Fibroblast of skin of back (primary cell): ENCODE measurements at places on chromosomes 1 and 21.

GRCh38 chr1:26784023-26784871 lies 3.5 kb upstream of the PIGV start:
- DNase-seq = peak; percentile 73

DNA sequence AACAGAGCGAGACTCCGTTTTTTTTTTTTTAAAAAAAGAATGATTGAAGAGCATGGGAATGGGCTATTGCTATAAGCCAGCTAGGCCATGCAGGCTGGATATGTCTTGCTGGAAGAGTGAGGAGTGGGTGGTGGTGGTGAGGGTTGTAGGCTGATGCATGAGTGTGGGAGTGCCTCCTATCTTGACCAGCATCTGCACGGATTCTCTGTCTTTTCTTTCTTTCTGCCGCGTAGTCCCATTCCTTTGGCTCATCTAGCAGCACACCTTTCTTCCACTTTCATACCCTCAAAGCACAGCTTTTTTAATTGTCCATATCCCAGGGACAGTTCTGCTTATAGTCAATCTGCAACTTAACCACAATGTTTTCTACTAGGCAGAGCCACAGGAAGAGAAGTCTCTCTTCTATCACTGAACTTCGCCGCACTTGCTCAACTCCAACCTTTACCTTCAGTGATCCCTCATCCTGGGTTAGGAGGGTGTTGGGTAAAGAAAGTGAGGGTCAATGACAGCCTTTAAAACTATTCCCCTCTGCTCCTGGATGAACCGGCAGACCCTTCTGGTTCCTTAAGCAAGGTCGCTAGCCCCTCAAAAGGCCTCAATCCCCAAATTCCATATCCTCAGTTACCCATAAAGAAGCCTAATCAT lies 15.2 kb downstream of the ADCY10 start:
- no peak for DNase-seq

- peak; percentile 93 for DNase-seq
Observed at GRCh38 chr1:31798433-31799195, 17.2 kb downstream of the SPOCD1 start.

GRCh38 chr21:34522284-34522683 lies 10.3 kb upstream of the KCNE1 start:
- no peak for DNase-seq

- no peak for DNase-seq
Observed at GRCh38 chr1:12177156-12177998, 10.6 kb downstream of the TNFRSF1B start.

DNA sequence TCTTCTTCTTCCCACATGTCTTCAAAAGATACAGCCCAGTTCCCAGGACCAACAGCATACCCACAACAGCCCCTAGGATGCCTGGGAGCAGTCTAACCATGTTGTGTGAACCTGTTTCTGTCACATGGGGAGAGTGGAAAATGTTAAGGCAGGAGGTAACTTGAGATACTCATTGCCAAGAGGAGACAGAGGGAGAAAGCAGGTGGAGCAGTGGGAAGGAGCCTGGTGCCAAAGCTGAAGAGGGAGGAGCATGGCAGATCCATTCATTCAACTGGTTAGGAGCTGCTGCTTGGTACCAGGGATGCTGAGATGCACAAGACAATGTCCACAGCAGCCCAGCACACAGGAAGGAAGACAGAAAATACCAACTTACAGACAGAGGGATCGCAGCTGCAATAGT lies 149.8 kb upstream of the ETV3 start:
- no peak for DNase-seq

DNA sequence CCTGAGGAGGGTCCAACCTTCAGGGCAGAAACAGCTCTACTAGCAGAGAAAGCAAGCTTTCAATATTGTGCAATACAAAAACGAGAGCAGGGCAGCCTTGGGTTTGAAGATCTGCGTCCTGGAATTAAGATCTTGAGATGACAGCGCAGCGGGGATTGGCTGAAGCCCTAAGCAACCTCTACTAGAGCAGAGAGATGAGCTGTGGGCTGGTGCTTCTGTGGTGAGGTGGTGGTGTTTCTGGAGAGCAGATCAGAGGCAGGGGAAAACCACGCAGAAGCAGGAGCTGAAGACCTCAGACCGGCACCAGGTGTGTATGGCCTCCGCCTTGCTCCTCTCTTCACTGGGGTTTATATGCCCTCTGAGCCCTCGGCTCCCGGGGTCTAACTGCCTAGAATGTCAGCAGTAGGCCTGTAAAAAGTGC lies 12.5 kb downstream of the TRAF3IP3 start:
- no peak for DNase-seq

DNA sequence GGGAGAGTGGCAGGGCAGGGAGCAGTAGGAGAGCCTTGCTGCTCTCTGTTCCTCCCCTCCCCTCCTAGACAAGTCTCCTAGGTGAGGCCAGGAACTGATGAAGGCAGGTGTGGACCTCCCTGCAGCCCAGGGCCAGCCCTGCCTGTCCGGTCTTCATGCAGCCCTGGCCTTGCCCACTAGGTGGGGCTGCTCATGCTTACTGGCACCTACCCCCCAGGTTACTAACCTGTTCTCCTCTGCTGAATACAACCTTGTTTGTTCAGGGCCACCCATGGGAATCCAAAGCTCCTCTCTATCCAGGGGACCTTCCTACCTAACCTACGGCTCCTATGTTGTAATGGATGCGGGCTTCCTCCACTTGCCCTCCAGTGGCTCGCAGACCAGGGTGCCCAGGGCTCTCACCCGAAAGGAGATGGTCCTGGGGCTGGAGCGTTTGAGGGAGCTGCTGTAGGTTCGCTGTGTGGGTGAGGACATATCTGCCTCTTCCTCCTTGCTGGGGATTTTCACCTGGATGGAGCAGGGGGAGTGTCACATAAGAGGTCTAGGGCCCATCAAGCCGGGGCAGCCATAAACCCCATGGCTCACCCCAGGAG lies 7.9 kb upstream of the TNNT2 start:
- DNase-seq = peak; percentile 28

- peak; percentile 31 for DNase-seq
Observed at GRCh38 chr1:8155528-8156186, 129.5 kb upstream of the ERRFI1 start.

GRCh38 chr1:29719253-29719652 lies 482.9 kb downstream of the PTPRU start:
- DNase-seq = peak; percentile 21

- no peak for DNase-seq
Observed at GRCh38 chr1:11980676-11980972, 380 bp downstream of the MFN2 start.

DNA sequence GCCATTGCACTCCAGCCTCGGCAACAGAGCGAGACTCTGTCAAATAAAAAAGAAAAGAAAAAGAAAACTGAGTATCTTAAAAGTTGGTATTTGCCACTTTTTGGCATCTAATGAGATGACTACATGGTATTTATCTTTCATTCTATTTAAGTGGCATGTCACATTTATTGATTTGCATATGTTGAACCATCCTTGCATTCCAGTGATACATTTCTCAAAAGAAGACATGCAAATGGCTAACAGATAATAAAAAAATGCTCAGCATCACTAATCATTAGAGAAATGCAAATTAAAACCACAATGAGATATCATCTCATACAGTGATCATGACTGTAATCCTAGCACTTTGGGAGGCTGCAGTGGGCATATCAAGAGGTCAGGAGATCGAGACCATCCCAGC lies 28.1 kb downstream of the SFPQ start:
- DNase-seq = no peak

GRCh38 chr1:160488347-160489058 lies 34.6 kb downstream of the SLAMF6 start:
- no peak for DNase-seq

DNA sequence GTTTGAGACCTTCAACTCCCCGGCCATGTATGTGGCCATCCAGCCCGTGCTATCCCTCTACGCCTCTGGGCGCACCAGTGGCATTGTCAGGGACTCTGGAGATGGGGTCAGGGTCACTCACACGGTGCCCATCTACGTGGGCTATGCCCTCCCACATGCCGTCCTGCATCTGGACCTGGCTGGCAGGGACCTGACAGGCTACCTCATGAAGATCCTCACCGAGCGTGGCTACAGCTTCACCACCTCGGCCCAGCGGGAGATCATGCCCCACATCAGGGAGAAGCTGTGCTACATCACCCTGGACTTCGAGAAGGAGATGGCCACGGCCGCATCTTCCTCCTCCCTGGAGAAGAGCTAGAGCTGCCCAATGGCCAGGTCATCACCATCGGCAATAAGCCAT lies 36.5 kb upstream of the ZP4 start:
- no peak for DNase-seq

- DNase-seq = no peak
Observed at GRCh38 chr1:180603223-180603849, 28.5 kb upstream of the XPR1 start.

GRCh38 chr1:117346206-117346928 lies 20.9 kb upstream of the MAN1A2 start:
- DNase-seq = no peak

GRCh38 chr1:23562137-23562876 lies 3.0 kb upstream of the ID3 start:
- peak; percentile 99 for DNase-seq

DNA sequence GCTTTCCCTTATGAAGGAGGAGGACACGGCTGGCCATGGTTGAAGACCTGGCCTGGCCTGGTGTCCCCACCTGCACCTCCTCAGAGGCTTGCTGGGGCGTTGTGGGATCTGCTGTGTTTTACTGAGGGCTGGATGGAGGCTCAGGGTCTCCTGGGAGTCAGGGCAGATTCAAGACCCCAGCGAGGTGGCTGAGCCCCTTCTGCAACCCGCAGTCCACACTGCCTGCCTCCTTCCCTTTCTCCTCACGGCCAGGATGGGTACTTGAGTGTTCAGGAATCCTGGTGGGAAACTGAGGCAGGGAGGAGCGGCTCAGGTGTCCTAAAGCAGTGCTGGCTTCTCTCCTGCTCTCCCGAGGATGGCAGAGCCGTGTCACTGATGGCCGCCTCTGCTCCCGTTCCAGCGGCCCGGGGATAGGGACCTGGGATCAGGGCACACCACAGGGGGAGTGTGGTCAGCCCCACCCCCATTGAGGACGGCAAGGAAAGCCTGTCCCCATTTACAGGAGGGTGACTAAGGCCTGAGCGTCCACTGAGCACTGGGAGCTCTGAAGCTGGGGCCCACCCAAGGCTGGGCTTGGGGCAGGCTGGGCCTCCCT lies 47.5 kb downstream of the TRPM2 start:
- DNase-seq = no peak

DNA sequence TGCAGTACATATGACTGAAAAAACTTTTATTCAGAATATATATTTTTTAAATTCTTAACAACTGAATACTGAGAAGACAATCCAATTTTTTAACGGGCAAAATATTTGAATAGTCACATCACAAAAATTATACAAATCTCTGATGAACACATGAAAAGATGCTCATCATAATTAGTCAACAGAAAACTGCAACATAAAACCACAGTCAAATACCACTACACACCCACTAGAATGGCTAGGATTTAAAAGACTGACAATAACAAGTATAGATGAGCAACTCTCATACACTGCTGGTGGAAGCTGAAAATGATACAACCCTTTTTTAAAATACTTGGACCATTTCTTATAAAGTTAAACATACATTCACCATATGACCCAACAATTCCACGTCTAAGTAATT lies 87.7 kb upstream of the TNFSF4 start:
- DNase-seq = peak; percentile 52

DNA sequence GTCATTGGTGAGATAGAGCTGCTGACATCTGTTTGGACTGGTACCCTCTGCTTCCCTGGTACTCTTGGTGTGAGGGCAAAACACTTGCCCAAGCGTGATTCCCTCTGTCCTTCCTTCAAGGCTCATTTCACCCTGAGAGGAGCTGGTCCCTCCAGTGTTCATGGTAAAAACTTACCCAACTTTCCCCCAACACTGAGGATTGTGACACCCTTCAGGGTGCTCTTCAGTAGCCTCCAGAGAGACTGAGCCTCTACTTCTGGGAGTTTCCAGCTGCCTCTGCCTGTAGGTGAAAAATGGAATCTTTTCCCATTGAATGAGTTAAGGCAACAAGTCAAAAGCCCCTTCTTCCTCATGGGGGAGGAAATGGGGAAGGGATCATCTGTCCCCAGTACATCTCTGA lies 9.6 kb downstream of the CCDC190 start:
- no peak for DNase-seq

DNA sequence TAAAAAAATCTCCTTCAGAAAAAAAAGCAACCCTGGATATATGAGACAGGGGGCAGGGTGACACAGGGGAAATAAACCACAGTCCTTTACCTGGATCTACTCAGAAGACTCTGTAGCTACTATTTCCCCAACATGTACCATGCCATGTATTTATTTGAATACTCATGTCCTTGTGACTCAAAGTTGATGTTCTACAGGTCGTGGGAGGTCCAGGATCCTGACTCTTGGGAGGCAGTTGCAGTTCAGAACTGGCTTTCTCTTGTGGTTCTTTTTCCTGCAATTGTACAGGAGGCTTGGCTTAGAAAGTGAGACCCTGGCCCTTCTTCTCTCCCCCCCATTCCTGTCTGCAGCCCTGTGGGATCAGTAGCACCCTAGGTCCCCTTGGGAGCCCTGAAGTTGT lies 5.8 kb upstream of the IL24 start:
- no peak for DNase-seq

DNA sequence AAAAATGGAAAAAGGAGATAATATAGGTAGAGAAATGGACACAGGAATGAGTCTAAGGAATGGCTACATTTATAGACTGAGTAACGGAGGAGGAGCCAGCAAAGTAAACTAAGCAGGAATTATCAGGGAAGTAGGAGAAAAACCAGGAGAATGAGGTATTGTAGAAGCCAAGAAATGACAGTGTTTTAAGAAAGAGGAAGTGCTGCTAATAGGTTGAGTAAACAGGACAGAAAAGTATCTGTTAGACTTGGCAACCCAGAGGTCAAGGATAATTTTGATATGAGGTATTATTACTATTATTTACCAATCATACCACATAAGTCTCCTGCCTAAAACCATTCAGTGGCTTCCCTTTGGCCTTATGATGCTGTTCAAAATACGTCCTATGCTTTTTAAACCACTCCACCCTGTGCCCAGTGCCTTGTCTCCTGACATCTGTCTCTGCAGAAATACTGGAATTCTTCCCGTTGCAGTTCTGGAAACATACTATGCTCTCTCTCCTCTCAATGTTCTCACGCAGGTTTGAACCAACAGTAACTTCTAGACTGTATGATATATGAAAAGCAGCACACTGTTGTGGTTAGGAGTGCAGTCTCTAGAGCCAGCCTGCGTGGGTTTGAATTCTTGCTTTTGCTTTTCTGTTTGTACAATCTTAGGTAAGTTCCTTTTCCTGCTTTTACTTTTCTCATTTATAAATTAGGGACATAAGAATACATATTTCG lies 24.6 kb upstream of the NEK7 start:
- DNase-seq = no peak

DNA sequence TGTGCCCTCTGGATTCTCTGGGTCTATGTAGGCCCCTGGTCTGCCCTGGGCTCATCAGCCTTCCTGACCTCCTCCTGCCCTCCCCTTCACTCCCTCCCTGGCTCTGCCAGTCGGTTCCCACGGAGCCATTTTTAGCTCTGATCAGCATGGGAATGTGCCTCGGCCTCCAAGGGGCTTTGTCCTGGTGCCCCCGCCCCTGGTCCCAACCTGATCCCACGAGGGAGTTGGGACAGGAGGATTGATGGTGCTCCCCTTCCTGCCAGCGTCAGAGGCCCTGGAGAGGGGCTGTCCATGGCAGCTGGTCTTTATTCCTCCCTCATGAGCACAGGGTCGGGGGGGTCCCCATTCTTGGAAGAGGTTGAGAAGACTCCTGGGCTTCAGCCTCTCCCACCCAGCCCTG lies 24.9 kb downstream of the ETNK2 start:
- no peak for DNase-seq

GRCh38 chr1:159009704-159010361 lies at the start of gene IFI16:
Gene IFI16, plus strand, starts transcription at chr1:159009907. Its CDS starts 4,774 bp downstream, at chr1:159014681.
- DNase-seq = peak; percentile 96

GRCh38 chr21:41877901-41878830 lies 978 bp downstream of the PRDM15 start:
- peak; percentile 50 for DNase-seq
